ENCODE measurements at places on chromosomes 16 and 17. TPM values are rescaled to one million over a fixed set of nuclear protein-coding genes. Genes with fewer than 3 reads are reported as not detected.

DNA sequence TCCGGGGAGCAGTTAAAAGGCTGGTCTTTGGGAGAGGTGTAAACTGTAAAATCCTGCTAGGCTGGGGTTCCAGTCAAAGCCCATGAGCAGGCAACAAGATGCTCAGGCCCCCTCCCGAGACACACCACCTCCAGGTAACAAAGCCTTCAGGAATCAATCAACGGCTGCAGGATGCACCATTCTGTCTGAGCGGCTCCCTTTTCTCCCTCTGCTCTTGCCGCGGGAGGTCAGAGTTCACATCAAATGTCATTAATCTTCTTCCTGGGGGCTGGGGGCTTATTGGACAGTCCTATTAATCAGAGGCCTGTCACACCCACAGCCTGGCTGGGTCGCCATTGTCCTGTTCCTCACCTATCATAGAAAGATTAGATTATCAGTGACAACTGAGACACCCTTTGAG is 11.9 kb upstream of the CCDC182 start:
- no peak overlapping the region for H3K4me3 ChIP-seq
- no peak overlapping the region for H3K27ac ChIP-seq
- H3K36me3 ChIP-seq: no peaks in the 10 kb centered on the region
- H3K27me3 ChIP-seq: no peaks in the 10 kb centered on the region
- H3K4me1 ChIP-seq: no peaks in the 10 kb centered on the region

DNA sequence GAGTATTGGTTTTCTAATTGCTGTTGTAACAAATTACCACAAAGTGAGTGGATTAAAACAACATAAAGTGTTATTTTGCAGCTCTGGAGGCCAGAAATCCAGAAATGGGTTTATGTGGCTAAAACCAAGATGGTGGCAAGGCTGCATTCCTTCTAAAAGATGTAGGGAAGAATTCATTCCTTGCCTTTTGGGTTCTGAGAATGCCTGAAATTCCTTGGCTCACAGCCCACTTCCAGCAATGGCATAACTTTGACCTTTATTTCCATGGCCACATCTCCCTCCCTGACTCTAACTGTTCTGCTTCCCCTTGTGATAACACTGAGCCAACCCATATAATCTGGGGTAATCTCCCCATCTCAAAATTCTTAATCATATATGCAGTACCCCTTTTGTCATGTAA is 269.6 kb upstream of the RPL38 start:
- H3K27me3 ChIP-seq: no peaks in the 10 kb centered on the region
- DNase-seq: no peak
- no peaks in the 10 kb centered on the region for H3K4me1 ChIP-seq
- H3K4me3 ChIP-seq: no peak overlapping the region
- H3K36me3 ChIP-seq: no peaks in the 10 kb centered on the region
- no peak overlapping the region for H3K27ac ChIP-seq

- no peak for DNase-seq
- no peaks in the 10 kb centered on the region for H3K27me3 ChIP-seq
- no peak overlapping the region for H3K27ac ChIP-seq
- H3K4me3 ChIP-seq: no peak overlapping the region
- H3K4me1 ChIP-seq: no peaks in the 10 kb centered on the region
- no peaks in the 10 kb centered on the region for H3K36me3 ChIP-seq
Observed at GRCh38 chr17:4460661-4461060, 26.9 kb downstream of the SPNS3 start.

- H3K4me3 ChIP-seq: no peak overlapping the region
- H3K27me3 ChIP-seq: no peaks in the 10 kb centered on the region
- no peaks in the 10 kb centered on the region for H3K36me3 ChIP-seq
- no peak overlapping the region for H3K27ac ChIP-seq
- no peak for DNase-seq
Observed at GRCh38 chr17:31320791-31321190, 631 bp downstream of the EVI2A start.

- no peak overlapping the region for H3K27ac ChIP-seq
- H3K36me3 ChIP-seq: no peaks in the 10 kb centered on the region
- H3K27me3 ChIP-seq: no peaks in the 10 kb centered on the region
- no peak for DNase-seq
Observed at GRCh38 chr16:87468550-87468949, 24.3 kb downstream of the ZCCHC14 start.

- no peaks in the 10 kb centered on the region for H3K36me3 ChIP-seq
- DNase-seq: no peak
- H3K4me1 ChIP-seq: no peaks in the 10 kb centered on the region
- H3K27me3 ChIP-seq: no peaks in the 10 kb centered on the region
- H3K4me3 ChIP-seq: no peak overlapping the region
Observed at GRCh38 chr17:62870552-62870971, 62.4 kb upstream of the MARCHF10 start.

- no peak for DNase-seq
- no peaks in the 10 kb centered on the region for H3K36me3 ChIP-seq
- H3K27ac ChIP-seq: no peak overlapping the region
- H3K4me3 ChIP-seq: no peak overlapping the region
- no peaks in the 10 kb centered on the region for H3K4me1 ChIP-seq
Observed at GRCh38 chr16:53511403-53512280, 8.6 kb upstream of the AKTIP start.

DNA sequence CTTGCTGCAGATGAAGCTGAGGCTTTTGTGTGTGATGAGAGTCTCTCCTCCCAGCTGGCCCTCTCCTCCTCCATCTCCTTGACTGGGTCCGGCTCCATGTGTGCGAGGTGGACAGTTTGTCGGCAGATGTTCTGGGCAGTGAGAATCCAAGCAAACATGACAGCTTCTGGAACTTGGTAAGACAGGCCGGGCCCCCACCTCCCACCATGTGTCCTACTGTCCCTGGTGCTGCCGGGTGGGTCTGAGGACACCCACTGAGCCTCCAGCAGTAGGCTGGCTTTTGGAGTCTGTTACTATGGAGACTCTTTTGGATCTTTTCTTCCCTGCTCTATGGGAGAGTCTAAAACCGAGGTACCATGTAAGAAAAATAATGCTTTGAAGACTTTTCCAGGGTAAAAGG is 12.7 kb downstream of the NUP85 start:
- H3K27ac ChIP-seq: no peak overlapping the region
- H3K4me1 ChIP-seq: no peaks in the 10 kb centered on the region
- no peak for DNase-seq
- H3K27me3 ChIP-seq: no peaks in the 10 kb centered on the region
- peaks cover 57% of the 10 kb centered on the region for H3K36me3 ChIP-seq

- no peak overlapping the region for H3K4me3 ChIP-seq
- H3K36me3 ChIP-seq: no peaks in the 10 kb centered on the region
- DNase-seq: no peak
- H3K4me1 ChIP-seq: peaks cover 7% of the 10 kb centered on the region
- H3K27ac ChIP-seq: no peak overlapping the region
- no peaks in the 10 kb centered on the region for H3K27me3 ChIP-seq
Observed at GRCh38 chr17:80152081-80152702, 5.3 kb upstream of the EIF4A3 start.

DNA sequence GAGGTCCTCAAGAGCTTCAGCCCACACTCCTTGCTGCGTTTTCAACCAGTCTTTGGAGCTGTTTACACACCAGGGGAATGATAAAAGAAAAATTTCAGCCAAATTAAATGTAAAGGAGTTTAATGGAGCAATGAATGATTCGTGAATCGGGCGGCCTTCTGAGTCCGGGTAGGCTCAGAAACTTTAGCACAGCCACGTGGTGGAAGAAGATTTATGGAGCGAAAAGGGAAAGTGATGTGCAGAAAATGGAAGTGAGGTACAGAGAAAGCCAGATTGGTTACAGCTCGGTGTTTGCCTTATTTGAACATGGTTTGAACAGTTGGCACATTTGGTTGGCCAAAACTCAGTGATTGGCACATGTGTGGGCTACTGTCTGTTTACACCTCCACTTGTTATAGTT is 305.4 kb downstream of the MAF start:
- H3K27ac ChIP-seq: no peak overlapping the region
- peaks cover 16% of the 10 kb centered on the region for H3K4me1 ChIP-seq
- no peaks in the 10 kb centered on the region for H3K27me3 ChIP-seq
- H3K4me3 ChIP-seq: no peak overlapping the region
- no peaks in the 10 kb centered on the region for H3K36me3 ChIP-seq
- DNase-seq: no peak

DNA sequence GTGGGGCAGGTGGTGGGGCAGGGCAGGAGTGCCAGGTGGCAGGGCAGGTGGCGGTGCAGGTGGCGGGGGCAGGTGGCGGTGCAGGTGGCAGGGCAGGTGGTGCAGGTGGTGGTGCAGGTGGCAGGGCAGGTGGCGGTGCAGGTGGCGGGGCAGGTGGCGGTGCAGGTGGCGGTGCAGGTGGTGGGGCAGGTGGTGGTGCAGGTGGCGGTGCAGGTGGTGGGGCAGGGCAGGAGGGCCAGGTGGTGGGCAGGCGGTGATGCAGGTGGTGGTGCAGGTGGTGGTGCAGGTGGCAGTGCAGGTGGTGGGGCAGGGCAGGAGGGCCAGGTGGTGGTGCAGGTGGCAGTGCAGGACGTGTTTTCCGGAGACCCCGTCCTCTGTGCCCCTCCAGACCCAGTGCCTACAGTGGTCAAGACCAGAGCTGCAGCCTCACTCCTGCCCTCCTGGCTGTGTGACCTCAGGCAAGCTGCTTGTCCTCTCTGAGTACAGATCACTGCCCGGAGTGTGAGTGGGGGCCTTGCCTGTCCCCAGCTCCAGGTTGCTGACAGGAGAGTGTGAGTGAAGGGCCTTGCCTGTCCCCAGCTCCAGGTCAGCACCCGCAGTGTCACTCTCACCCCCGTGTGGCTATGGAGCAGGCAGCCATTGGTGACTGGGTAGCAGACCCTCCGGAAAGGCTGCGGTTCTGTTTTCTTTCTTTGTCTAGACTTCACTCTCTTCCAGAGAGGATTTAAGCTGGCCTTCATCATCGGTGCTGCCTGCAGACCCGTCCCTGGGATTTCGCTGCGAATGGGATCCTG is 16.1 kb upstream of the NPTX1 start:
- H3K4me3 ChIP-seq: no peak overlapping the region
- DNase-seq: no peak
- no peaks in the 10 kb centered on the region for H3K4me1 ChIP-seq
- no peaks in the 10 kb centered on the region for H3K27me3 ChIP-seq
- H3K27ac ChIP-seq: no peak overlapping the region

The PABPN1L gene
- total RNA-seq: not detected

The FOXC2 gene
- total RNA-seq: 1.9 TPM

The SPATA33 gene
- 7.8 TPM for total RNA-seq

The ABCC6 gene
- 4.8 TPM for total RNA-seq

The MYH2 gene
- total RNA-seq: not detected

The NPIPA7 gene
- total RNA-seq: 1.0 TPM

The KRT34 gene
- not detected for total RNA-seq

The GLIS2 gene
- total RNA-seq: 7.6 TPM

The TUBB3 gene
- total RNA-seq: 0.33 TPM

The GJD3 gene
- 3.4 TPM for total RNA-seq

The TEX19 gene
- total RNA-seq: not detected

The KRT33B gene
- not detected for total RNA-seq

The CEP131 gene
- 7.6 TPM for total RNA-seq

The NPIPB8 gene
- 0.27 TPM for total RNA-seq
